Stimulated activated CD8-positive, alpha-beta memory T cell treated with anti-CD3 and anti-CD28 coated beads, Interleukin-4, amount 100 ng/mL, for 1 hour (primary cell): ENCODE measurements at places on chromosomes 5 and 9.

- no peak for DNase-seq
Observed at GRCh38 chr9:12640016-12640587, 53.1 kb upstream of the TYRP1 start.

GRCh38 chr5:116466727-116467464 lies 107.7 kb downstream of the SEMA6A start:
- DNase-seq: no peak

GRCh38 chr9:76607730-76608436 lies 148.9 kb downstream of the GCNT1 start:
- DNase-seq: no peak

- DNase-seq: no peak
Observed at GRCh38 chr9:117720555-117720954, 16.4 kb downstream of the TLR4 start.

- DNase-seq: no peak
Observed at GRCh38 chr5:96741891-96742309, 65.8 kb downstream of the ERAP1 start.

- DNase-seq: no peak
Observed at GRCh38 chr5:151811593-151812321, 40.0 kb downstream of the G3BP1 start.

- DNase-seq: no peak
Observed at GRCh38 chr5:13470975-13471374, 473.5 kb downstream of the DNAH5 start.

- DNase-seq: no peak
Observed at GRCh38 chr9:133119103-133119845, 1.8 kb downstream of the RALGDS start.

- no peak for DNase-seq
Observed at GRCh38 chr5:108950276-108950675, 202.6 kb downstream of the FER start.

- DNase-seq: no peak
Observed at GRCh38 chr9:114271556-114272510, 51.1 kb upstream of the ORM1 start.

- no peak for DNase-seq
Observed at GRCh38 chr5:38622723-38623129, 66.3 kb upstream of the LIFR start.

DNA sequence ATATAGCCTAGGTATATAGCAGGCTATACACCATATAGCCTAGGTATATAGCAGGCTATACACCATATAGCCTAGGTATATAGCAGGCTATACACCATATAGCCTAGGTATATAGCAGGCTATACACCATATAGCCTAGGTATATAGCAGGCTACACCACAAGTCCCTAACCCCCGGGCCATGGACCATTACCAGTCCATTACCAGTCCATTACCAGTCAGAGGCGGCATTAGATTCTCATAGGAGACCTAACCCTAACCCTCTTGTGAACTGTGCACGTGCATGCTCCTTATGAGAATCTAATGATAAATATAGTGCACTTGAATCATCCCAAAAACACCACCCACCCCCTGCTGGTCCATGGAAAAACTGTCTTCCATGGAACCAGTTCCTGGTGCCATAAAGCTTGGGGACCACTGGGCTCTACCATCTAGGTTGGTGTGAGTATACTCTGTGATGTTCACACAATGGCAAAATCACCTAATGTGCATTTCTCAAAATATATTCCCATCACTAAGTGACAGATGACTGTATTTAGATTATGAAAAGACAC lies 4.7 kb downstream of the PLIN2 start:
- no peak for DNase-seq

DNA sequence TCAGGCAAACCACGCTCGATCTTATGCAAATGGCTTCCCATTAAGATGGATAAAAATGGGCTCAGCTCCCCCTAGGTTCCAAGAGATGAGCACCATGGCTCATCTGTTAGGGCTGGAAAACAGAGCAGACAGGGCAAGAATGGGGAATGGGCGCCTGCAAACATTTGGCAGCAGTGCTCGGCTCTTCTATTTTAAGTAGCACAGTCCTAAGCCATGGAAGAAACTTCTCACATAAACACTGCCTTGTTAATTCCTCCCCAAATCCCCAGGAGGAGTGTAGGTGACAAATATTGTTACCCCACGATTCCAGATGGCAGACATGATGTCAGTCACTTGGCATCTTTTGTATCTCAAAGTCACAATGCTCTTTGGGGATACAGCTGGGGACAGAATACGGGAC lies 221.8 kb downstream of the ICE1 start:
- DNase-seq: no peak

- DNase-seq: no peak
Observed at GRCh38 chr9:101299901-101300300, 84.9 kb downstream of the BAAT start.

DNA sequence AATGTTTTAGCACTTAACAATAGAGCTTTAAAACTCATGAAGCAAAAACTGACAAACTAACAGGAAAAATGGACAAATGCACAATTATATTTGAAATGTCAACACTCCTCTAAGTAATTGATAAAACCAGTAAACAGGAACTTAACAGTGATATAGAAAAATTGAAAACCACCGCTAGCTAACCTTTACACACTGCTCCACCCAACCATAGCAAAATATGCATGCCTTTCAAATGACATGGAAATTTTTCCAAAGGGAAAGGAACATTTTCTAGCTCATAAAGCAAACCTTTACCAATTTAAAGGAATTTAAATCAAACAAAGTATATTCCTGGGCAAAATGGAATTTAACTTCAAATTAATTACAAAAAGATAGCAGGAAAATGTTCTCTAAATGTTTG lies 109.2 kb downstream of the ADAMTS19 start:
- DNase-seq: no peak

DNA sequence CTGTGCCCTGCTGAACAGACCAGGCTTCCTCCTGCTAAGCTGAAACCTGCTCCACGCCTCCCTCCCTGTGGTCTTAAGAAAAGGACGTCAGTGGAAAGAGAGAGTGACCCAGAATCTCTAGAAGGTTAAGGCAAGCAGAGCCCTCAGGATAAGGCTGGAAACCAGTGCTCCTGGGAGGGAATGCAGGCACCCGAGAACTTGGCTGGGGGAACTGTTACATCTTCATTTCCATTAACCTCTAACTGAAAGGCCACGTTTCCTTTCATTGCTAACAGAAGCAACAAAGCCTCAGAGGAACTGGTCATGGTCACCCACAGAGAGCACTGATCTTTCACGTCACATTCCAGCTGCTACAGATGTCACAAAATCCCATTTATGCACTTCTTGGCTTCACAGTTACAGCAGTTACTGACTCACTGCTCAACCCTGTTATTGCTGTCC lies 26.1 kb upstream of the AKNA start:
- no peak for DNase-seq

DNA sequence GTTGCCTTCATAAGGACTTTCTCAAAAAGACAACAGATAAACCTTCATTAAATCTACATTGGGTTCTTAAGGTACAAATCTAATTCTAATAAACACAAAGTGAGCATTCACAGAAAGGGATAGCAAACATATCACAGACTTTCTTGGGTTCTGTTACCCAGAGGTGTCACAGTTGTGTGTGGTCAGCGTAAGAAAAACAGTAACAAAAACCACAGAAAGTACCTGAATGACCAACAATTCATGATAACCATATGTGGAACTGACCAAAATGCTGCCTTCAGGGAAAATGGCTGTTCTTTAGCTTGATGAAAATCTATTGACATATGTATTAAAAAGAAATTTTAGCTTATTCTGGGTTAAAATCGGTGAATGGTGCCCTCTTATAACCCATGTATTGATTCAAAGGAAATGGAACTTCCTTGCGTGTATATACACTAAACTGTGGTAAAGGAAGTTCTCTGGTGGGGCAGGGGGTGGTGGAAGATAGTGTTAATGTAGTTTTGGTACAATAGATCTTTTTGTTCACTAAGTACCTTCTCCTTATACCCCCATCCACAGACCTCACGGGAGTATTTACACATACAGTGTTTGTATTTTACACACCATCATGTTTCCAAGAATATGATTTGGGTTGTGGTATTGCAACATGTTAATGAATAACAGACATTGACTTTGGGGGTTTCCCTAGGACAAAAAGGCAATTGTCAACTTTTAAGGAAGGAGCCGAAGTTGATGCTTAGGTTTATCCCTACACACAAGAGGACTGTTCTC lies 152.5 kb downstream of the APBA1 start:
- DNase-seq: no peak

- DNase-seq: no peak
Observed at GRCh38 chr5:5270958-5271785, 131.0 kb downstream of the ADAMTS16 start.

DNA sequence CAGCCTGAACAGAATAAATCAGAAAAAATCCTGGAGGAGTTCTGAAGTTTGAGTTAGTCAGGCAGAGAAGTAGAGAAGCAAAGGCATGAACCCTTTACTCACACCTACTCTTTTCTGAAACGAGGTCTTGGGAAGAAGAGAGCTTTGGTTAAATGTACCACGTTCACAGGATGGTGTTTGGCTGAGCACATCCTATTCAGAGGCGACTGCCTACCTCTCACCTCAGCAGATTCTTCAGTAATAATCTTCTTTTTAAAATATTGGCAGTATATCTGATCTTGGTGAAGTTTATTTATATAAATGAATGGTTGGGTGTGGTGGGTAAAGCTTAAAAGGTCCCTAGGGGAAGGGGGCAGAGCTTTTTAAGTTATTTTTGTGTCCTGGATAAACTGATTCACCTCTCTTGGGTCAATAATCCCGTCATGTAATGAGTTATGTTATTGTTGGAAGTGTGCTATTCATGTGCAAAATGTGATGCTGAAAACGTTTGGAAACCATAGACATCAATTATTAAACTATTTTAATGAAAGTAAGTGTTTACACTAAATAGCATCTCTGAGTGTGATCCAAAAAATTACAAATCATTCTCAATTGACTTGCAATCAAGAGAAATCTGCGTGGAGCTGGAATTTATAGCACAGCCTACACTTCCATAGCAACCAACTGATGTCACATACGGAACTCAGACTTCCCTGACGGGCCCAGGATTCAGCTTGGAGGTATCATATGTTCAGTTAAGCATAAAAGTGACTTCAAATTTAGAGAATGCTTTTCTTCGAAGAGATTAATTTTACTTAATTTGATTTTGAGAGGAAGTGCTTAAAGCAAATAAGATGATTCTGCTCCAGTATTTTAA lies 94.3 kb upstream of the EQTN start:
- DNase-seq: no peak

- no peak for DNase-seq
Observed at GRCh38 chr5:168106008-168106761, 185.3 kb upstream of the WWC1 start.

DNA sequence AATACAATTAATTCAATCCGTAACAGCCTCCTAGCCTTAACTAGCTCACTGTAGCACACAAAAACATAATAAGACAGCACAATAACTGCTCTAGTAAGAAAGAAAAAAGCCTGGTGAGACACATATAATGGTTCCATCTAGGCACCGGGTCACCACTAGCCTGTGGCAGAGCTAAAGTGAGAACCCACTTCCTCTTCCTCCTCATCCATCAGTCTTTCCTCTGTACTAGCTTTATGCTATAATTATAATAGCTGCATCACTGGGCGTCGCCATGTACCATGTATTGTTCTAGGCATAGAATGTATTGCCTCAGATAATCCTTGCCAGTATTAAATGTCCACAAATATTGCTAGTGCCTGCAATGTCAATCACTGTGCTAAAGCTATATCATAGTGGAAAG lies 23.1 kb downstream of the ADRB2 start:
- DNase-seq: no peak

GRCh38 chr5:106408570-106408969 lies 1262.2 kb downstream of the EFNA5 start:
- no peak for DNase-seq

DNA sequence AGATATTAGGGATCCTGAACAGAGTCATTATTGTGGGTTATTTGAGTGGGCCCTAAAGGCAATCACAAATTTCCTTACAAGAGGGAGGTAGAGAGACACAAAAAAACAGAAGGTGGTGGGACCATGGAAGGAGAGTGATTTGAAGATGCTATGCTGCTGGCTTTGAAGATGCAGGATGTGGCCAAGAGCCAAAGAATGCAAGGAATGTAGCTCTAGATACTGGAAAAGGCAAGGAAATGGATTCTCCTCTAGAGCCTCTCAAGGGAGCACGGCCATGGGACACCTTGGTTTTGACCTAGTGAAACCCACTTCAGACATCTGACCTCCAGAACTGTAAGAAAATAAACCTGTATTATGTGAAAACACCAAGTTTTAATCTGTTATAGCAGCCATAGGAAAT lies 53.8 kb downstream of the TTC39B start:
- no peak for DNase-seq

- DNase-seq: peak; percentile 24
Observed at GRCh38 chr9:99253772-99254431, 31.8 kb downstream of the SEC61B start.

GRCh38 chr9:86098824-86099700 lies at the start of gene GOLM1:
Gene GOLM1, minus strand, starts transcription at chr9:86099558. Its CDS starts 20,238 bp downstream, at chr9:86079320.
- no peak for DNase-seq

GRCh38 chr5:28862860-28863196 lies 1824.4 kb upstream of the CDH9 start:
- DNase-seq: no peak

DNA sequence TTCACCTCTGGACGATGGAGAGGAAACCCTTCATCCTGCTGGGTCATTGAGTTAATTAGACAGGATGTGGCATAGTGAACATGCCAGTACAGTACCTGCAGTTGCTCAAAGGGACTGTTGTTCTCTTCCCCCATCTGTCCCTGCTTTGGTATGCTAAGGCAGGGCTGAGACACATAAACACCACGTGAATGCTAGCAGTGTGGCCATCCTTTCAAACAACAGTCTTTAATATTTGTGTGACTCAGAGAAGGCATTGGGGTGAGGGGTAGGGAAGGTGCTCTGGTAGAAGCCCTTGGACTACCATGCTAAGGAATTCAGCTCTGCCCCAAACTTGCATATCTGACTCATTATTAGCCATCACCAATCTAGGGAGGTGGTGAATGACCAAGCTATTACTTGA lies 180.2 kb upstream of the ZNF618 start:
- no peak for DNase-seq

GRCh38 chr9:93321220-93321610 lies 130.3 kb upstream of the FAM120A start:
- DNase-seq: no peak

DNA sequence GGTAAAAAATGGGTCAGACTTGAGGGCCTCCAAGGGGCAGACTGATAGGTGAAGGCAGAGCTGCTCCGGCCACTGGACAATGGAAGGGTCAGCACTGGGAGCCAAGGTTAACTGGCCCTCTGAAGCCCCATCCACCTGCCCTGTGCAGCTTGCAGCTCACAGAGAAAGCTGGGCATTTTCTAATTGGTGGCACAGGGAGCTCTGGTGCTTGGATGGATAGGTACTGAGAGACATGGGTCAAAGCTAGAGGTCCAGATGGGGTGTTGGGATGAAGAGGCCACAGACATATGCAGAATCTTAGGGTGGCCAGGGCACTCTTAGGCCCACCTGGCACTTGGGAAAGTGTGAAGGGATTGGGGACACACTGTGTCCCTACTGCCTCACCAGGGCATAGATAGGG lies 29.5 kb upstream of the SARDH start:
- DNase-seq: no peak

DNA sequence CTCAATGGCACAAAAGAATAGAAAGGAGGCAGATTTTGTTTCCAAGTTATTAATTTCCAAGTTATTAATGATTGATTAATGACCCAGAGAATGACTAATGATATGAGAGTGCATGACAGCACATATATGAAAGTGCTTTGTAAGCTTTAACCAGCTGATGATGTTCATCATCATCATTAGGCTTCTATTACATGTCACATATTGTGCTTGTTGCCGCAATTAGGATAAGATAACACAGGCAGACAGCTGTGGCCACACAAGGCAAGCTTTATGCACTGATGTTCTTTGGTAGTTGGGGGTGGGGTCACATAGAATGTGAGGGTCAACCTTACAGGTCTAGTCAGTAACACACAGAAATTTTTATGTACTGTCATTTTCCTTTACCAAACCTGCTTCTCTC lies 219.7 kb downstream of the TRPM3 start:
- no peak for DNase-seq
